ENCODE measurements at places on chromosomes 3 and 15.

GRCh38 chr3:69343875-69344274, 42.0 kb downstream of the FRMD4B start:
- no peak for DNase-seq

GRCh38 chr3:168752339-168752738, 656.6 kb upstream of the GOLIM4 start:
- no peak for DNase-seq

- no peak for DNase-seq
Observed at GRCh38 chr3:160163229-160163878, 61.9 kb upstream of the C3orf80 start.

DNA sequence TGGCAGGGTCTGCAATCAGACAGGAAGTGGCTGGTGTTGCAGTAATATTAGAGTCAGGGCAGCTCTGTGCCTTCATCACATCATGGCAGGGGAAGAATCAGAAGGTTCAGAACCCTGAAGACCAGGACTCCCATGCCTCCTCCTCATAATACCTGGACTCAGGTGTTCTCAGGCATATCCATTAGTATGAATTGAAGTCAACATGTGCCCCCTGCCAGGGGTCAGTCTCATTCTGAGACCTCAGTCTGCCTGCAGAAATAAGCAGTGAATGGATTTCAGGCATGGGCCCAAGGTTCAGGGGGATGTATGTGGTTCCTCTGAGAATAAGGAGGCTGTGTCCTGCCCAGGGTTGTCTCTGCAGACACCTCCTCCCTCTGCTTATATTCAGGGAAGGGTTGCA, 74.2 kb downstream of the SPSB4 start:
- DNase-seq: no peak

- no peak for DNase-seq
Observed at GRCh38 chr3:149654188-149654601, 3.6 kb downstream of the WWTR1 start.

- no peak for DNase-seq
Observed at GRCh38 chr3:69809076-69809835, 70.0 kb downstream of the MITF start.

- no peak for DNase-seq
Observed at GRCh38 chr3:122535964-122536631, 21.4 kb upstream of the KPNA1 start.

DNA sequence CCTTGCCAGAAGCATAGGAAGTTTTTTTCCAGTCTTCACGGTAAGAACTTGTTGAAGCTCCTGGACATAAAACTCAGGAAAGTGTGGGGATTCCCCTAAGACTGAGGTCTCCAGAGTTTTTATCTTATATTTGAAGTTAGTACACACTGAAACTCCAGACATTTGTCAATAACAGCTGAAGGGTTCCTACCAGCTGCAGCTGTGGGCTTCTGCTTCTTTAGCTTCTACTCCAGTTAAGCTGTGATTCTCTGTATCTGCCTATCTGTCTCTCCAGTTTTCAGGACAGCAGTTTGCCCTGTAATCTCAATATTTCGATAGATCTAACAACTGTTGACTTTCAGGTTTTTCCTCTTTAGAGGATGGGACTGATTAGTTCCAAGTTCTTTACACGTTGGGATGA, 966.0 kb upstream of the SEMA6D start:
- DNase-seq: no peak

DNA sequence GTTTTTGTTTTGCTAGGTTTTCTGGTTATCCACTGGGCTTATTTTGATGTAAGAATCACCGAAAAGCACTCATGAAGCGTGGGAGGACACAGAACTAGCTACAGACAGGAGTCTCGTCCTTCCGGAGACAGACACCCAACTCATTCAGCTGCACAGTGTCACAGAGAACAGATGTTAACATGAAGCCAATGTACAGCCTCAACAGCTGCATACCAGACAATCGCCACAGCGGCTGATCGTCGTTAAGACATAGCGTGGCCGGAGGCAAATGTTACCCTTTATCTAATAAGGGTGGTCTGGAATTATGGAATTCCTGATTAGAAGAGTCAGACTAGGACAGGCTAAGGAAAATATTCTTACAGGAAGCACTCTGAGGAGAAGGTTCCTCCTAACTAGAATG, 1.1 kb upstream of the PYGO1 start:
- no peak for DNase-seq

- no peak for DNase-seq
Observed at GRCh38 chr3:76859596-76859995, 180.3 kb upstream of the ROBO2 start.

- DNase-seq: peak; percentile 21
Observed at GRCh38 chr15:72197460-72198355, at the start of gene GRAMD2A. Gene GRAMD2A, minus strand, starts transcription at chr15:72197787.

DNA sequence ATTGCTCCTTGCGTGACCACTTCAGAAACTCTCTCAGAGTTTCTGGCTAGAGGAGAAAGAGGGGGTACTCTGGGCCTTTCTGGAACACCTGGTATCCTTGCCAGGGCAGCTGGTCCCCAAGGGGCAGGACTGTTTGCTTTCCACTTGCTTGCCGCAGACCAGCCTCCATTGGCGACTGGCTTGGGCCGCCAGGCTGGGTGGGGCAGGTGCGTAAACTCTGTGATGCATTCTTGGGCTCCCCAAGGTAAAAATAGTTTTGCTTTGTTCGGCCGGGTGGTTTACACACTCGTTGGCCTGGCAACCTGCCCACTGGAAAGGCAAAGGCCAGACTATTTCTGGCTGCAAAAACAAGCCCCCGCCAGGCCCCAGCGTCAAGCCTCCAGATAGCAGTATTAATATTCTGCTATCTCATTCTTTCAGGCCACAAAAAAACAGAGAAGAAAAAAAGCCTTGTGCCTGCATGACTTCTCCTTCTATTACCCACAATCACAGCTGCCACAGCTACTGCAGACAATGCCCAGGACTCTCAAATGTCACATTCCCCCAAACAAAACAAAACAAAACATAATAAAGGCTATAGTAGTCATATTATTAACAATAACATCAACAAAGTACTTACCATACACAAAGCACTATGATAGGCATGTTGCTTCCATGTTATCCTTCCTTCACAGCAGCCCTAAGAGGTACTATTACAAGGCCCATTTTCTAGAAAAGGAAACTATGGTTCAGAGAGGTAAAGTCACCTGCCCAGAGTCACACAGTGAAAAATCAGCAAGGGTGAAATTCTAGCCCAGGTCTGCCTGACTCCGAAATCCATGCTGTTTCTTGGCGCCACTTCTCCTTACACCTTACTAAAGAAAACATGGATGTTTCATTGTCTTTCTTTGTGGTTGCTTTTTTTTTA, 14.0 kb upstream of the SSUH2 start:
- no peak for DNase-seq
